ENCODE measurements at places on chromosomes 4 and X.

DNA sequence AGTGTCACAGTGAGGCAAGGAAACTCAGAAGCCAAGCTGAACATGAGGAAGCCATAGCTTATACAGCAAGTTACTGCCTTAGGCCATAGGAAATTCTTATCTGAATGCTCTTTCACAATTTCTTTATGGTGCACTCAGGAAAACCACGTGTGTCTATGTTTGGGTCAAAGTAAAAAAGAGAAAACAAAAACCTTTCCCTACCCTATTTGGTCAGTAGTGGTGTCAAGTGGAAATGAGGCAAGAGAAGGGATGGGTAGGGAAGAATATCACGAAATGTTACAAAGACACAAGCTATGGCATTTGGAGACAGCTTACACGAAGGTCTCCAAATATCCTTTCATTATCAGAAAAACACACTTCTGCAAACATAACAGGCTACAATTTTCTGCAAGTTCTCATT is 83.4 kb upstream of the INPP4B start:
- DNase-seq, result no peak

DNA sequence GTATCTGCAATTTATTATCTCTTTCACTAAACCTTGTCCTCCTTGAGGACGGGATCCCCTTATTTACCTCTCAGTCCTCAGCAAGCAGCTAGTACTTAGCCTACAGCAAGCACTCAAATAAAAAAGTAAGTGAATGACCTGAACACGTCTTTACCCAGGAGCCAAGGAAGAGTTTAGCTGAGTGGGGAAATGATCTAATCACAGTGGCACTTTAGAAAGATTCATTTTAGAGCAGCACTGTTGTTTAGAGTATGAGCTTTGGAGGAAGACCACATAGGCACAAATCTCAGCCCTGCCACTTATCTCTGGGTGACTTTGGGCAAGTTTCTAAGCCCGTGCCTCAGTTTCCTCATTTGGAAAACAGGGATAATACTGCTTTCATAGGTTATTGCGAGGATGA is 2.7 kb downstream of the FAM120C start:
- no peak for DNase-seq

GRCh38 chr4:128385683-128386304 is 98.2 kb upstream of the PGRMC2 start:
- no peak for DNase-seq

DNA sequence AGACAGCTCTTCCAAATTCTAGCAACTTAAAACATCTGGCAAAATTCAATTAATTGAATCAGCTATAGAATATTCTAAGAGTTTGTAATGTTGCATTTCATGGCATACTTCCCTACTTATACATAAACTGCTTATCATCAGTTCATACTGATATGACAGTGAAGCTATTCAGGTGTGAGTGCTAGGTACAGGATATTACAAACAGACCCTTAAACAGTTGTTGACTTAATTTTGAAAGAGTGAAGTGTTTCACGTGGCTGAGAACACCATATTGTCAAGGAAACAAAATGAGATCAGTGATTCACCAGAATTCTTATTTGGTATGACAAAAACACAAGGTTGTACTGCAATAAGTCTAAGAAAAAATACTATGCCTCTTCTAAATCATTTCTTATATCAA is 27.4 kb downstream of the CENPU start:
- DNase-seq, result no peak

GRCh38 chr4:25818876-25819275 is 43.9 kb downstream of the SEL1L3 start:
- DNase-seq, result no peak

GRCh38 chr4:37437163-37437562 is 192.6 kb downstream of the NWD2 start:
- DNase-seq, result no peak

GRCh38 chr4:72842323-72842722 is 227.2 kb downstream of the COX18 start:
- no peak for DNase-seq

DNA sequence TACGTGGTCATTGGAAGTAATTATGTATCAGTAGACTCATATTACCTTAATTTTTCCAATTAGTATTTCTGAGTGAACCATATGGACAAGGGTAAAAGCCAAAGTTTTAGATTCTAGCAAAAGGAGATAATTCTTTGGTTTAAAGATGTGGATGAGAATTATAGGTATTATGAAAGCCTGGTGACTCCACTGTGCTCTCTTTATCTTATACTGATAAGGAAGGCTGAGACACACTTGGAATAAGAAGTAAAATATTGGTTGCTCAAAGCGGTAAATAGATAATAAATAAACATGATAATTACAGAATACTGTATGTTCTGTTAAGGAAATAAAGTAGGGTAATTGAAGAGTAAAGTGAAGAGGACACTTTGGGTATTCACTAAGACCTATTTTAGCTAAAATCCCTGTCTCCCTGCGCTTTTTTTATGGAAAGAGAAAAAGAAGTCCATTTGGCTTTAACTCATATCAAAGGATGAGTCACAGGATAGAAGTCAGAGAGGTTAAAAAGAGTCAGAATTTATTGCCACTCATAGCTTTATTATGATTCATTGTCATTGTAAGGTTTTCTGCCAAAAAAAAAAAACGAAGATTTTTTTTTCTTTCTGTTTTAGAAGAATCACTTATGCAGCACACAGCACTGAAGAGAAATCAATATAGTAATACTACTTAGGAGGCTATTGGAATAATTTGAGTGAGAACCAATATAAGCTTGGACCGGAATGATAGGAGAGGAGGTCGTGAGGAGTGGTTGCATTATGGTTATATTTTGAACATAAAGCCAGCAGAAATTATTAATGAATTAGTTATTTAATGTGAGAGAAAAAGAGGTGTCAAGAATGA is 2463.1 kb downstream of the ARAP2 start:
- DNase-seq, result no peak

DNA sequence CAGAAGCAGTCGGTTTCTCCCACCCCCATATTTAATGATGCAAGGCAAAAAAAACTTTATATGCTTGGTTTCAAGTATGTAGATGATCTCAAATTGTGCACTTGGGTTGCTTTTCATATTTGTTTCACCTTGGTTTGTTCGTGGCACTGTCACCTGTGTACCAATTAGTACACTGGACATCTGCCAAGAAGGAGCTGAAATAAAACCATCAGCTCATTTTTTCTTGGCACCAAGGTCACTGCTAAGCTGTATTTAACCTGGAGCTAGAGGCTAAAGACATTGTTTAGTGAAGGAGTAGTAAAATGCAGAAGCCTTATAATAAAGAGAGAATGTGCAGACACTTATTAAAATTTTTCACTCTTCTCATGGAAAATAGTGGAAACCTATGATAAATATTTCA is 430.8 kb downstream of the ARHGAP24 start:
- no peak for DNase-seq

DNA sequence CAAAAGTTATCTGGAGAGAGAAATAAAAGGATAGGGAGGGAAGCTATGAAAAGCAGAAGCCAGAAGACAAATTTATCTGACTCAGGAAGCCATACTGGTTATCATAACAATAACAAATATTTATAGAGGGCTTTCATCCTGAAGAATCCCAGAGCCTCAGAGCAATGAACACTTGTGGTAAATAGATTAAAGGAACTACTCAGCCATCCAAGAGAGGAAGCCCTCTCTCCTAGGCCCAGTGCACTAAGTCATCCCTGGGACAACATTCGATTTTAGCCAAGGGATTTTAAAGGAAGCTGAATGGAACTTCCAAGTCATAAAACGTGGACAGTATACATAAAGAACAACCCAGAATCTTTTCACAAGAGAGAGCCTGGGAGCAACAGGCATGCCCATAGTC is 76.9 kb downstream of the COL4A6 start:
- DNase-seq, result no peak

DNA sequence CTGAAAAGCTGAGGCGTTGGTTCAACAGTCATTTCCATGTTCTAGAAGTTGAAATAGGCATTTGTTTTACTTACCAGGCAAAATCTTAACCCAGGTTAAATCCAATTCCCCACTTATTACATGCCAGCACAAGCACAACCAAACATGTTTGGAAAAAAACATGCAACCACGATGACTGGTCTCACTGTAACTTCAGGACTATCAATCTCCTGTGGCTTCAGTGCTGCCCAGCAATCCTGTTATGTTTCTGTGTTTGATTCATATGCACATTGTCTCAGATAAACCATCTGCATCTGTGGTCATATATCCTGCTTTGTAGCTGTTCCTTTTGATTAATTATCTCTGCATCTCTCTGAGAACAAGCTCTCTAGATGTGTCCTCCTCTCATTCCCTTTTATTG is 28.3 kb downstream of the PRDM8 start:
- no peak for DNase-seq

DNA sequence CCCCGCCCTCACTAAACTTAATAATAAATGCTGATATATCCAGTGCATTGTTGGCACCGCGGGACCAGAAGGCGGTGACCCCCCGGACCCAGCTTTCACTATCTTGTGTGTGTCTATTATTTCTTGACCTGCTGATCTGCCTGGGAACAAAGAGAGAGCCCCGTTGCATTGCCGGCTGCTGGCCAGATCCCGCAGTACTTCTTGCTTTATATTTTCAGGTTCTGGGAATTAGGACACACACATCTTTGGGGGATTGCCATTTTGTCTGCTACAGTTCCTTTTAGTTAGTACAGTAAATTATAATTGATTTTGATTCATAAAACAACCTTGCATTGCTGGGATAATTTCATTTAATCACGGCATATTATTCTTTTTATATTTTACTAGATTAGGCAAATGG is 2.2 kb upstream of the RTL8B start:
- no peak for DNase-seq

- no peak for DNase-seq
These were observed 80.1 kb downstream of the SLC30A9 start for GRCh38 chr4:42070463-42070862.

DNA sequence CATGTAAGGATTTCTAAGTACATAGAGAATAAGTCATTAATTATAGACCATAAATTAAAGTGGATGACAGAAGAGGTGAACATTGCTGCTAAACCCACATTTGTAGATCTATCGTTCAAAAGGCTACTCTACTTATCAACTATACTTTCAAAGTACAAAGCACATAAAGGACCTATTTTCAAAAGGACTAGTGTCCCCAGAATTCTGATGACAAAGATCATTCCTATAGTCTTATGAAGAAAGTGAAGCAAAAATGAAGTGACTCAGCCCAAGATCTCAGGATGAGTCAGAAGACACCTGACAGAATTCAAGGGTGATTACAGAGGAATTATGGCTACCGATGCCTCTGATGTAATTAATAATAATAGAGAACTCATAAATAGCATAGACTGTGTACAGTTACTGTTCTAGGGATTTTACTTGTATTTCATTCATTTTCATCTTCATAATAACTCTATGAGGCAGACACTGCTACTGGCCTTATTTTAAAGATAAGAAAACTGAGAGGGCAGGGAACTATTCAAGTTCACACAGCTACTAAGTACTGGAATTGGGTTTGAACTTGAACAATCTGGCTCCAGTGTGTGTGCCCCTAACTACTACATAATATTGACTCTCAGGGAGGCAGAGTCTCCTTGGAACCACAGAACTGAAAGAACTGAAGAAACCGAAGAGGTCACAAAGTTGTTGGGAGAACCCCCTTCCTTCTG is 17.1 kb downstream of the USP46 start:
- no peak for DNase-seq

- DNase-seq, result no peak
These were observed 352.4 kb downstream of the CAMK2D start for GRCh38 chr4:113409181-113409580.

- DNase-seq, result no peak
These were observed 1.8 kb upstream of the ZCCHC4 start for GRCh38 chr4:25310803-25311166.

- no peak for DNase-seq
These were observed 8.4 kb downstream of the NKX6-1 start for GRCh38 chr4:84490663-84491062.

DNA sequence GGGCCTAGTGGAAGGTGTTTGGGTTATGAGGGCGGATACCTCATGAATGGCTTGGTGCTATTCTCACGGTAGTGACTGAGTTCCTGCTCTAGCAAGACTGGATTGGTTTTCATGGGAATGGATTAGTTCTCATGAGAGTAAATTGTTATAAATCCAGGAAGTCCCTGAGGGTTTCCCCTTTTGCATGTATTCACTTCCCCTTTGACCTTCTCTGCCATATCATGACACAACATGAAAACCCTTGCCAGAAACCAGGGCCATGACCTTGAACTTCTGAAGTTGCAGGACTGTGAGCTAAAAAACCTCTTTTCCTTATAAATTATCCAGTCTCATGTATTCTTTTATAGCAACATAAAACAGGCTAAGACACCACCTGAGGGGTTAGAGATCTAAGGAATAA is 529.7 kb upstream of the RPS6KA3 start:
- no peak for DNase-seq

DNA sequence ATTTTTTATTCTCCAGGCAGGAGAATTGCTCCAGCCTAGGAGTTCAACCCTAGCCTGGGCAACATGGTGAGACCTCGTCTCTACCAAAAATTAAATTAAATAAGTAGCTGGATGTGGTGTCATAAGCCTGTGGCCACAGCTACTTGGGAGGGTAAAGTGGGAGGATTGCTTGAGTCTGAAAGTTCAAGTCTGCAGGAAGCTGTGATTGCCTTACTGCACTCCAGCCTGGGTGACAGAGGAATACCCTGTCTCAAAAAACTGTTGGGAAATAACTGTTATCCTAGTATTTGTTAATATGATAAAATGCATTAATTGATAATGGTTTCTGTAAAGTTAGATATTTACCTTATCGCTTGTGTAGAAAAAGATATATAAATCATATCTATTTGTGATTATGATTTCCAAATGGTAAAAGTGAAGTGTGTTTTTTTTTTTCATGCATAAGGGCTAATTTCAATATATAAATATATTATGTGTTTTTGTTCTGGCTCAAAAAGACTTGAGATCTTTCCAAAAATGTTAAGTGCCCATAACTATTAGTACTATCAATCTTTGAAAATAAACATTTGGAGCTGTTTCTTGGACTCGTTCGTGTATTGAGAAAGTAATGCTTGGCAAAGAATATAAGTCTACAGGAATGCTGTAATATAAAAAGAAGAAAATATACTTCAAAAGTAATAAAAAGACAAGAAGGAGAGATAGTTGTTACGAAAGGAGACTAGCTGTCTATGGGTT is 396.6 kb downstream of the ADGRL3 start:
- no peak for DNase-seq

DNA sequence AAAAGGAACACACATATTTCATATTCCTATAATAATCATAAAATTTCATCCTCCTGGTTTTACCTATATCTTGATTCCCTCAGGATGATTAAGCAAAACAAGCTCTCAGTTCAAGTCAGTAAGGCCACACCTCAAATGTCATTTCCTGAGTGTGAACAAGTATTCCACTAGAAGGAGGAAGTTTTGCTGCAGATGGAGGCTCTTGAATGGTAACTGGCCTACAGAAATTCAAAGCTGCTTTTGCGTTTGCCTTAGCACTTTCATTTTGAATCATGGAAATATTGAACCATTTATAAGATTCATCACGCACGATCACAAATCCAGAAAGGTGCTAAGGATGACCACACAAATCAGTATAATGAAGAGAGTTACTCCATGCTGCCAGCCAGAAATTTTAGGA is 254.4 kb upstream of the CXXC4 start:
- DNase-seq, result no peak
